Esophagus squamous epithelium (tissue), 5 donors: ENCODE measurements at places on chromosomes 11 and 22.

DNA sequence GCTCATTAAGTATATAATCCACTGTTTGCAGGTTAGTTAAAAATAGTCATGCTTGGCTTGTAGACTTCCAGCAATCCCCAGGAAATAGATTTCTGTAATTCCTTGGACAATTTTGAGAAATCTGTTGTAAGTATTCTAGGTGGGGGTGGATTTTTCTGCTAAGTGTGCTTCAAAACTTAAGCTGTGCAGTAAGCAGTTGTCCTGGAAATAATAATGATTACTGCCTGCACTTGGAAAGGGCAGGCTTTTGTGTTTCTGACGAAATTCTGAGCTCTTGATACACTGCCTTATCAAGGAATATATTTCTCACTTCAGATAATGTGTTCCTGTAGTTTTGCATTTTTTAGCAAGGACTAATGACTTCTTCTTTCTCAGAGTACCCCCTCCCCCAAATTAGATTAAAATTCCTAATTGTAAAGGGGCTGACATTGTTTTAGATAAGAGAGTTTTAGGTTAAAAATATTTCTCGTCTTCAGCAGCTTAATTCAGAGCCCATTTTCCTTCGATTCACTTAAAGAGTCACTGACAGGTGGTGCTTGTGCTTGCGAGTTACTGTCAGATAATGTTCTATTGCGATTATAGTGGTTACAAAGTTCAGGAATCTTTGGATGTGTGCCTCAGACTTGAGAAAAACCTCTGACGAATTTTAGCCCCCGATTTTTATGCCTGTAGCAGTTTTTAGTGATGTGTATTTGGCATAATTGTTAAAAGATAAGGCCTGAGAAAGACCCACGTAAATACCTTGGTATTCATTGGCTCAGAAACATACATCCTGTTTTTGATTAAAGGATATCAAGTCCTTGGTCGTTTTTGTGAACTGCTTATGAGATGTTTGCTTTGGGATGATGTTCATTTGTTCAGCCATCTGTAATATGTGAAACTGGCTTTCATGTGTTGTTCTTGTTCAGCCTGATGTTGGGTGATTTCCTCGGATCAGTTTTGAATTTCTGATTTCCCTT lies 120.5 kb downstream of the HIPK3 start:
- no peak for DNase-seq

DNA sequence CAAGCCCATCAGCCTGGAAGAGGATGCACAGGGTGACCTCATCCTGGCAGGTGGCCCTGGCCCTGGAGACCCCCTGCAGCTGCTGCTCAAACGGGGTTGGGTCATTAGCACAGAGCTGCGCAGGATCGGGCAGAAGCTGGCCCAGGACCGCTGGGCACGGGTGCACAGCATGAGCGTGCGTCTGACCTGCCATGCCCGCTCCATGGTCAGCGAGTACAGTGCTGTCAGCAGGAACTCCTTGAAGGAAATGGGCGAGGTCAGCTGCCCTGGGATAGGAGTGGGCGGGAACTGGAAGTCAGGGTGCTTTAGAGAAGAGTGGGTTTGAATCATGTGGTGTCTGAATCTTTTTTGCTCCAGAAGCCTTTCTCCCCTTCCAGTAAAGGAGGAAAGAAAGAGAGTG lies 61.1 kb downstream of the INSC start:
- DNase-seq, result no peak

DNA sequence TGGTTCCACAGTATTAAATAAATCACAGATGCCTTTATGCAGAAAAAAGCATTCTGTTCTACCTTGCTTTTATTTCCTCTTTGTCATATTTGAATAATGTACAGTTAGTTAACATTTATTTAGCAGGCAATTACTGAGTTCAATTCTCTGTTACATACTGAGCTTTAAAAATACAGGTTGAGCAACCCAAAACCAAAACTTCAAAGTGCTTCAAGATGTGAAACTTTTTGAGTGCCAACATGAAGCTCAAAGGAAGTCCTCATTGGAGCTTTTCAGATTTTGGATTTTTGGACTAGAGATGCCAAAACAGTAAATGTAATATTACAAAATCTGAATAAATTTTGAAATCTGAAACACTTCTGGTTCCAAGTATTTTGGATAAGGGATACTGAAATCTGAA lies 54.1 kb downstream of the PDHX start:
- no peak for DNase-seq

DNA sequence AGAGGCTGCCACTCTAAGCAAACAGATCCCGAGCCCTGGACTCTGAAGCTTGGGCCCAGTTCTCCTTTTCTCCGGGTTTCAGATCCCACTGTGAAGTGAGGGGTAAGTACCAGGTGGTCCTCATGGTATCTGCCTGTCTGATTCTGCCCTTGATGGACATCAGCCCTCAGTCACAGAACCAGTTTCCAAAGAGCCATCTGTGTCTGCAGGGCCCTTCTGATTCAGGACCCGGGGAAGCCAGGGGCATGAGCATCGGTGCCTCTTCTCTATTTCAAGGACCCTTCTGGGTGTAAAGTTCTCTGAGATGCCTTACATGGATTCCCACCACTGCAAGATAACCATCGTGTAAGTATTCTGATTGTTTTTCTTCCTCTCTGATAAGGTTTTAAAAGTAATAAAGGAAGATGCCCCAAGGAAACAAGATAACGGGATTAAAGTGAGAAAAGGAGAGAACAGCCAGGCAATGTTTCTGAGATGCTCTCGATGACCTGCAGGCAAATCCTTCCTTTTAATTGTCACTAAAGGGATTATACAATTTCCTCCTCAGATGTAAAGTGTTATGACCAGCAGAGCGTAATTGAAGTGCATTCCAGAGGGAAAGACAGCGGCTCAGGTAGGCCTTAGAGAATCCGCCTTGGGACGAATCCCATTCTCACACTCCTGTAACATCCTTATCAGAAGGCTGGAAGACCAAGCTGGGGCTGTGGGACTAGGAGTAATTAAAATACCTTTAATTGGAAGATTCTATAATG lies 924.3 kb downstream of the TBC1D22A start:
- DNase-seq, result no peak

DNA sequence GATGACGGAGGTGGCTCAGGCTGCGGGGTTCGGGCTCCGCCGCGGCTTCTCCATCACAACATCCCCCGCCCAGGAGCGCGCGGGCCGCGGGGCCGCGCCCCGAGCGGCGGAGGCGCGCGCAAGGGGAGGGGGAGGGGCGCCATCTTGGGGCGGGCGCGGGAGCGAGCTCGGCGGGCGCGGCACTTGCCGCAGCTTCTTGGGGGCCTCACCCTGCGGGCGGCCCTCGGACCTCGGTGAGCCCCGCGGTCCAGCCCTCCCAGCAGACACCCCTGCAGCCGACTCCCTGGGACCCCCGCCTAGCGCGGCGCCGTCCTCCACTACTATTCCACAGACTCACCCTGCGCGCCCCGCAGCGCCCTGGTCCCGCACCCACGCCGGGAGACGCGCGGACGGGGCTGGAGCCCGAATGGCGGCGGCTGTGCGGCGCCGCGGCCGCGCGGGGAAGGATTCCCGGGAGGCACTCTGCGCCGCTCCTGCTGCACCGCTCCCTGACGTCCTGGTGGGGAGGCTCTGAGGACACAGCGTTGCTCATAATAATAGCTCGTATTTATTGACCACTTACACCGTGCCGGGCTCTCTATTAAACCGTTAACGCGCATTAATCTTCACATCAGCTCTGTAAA lies at the start of gene APBB1:
TSS of gene APBB1 (minus strand) at position 86 of the 623 bp plus-strand sequence. CDS start 7,747 bp downstream, outside the sequence.
- no peak for DNase-seq

GRCh38 chr11:78147807-78148206 lies 8.4 kb upstream of the ALG8 start:
- DNase-seq, result no peak

- DNase-seq, result no peak
Observed at GRCh38 chr11:132589791-132590190, 942.5 kb downstream of the OPCML start.

- DNase-seq, result no peak
Observed at GRCh38 chr11:24521601-24522000, 24.7 kb downstream of the LUZP2 start.

- DNase-seq, result no peak
Observed at GRCh38 chr11:24598641-24599040, 101.8 kb downstream of the LUZP2 start.

GRCh38 chr11:74770456-74770855 lies 21.8 kb downstream of the RNF169 start:
- DNase-seq, result no peak

DNA sequence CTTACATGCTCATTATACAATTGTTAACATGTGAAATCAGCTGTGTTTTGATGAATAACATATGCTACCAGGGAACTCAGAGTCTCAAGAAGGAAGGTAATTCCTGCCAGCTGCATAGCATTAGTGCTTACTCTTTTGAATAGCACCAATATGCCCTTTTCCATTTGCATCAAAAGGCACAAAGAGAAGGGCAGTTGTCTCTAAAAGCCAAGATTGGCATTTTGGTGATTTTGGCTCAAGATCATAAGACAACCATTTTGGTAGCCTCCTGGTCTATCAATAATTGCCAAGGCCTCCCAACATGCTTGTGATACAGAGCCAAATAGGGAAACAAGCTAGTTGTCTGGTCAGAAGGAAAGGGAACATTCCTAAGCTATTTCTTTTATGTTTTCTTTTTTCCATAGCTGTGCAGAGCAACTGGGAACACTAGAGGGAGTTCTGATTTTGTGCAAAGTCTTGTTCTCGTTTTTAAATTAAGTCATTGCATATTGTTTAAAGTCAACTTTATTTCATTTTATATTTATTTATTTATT lies 416.7 kb upstream of the CHORDC1 start:
- no peak for DNase-seq

DNA sequence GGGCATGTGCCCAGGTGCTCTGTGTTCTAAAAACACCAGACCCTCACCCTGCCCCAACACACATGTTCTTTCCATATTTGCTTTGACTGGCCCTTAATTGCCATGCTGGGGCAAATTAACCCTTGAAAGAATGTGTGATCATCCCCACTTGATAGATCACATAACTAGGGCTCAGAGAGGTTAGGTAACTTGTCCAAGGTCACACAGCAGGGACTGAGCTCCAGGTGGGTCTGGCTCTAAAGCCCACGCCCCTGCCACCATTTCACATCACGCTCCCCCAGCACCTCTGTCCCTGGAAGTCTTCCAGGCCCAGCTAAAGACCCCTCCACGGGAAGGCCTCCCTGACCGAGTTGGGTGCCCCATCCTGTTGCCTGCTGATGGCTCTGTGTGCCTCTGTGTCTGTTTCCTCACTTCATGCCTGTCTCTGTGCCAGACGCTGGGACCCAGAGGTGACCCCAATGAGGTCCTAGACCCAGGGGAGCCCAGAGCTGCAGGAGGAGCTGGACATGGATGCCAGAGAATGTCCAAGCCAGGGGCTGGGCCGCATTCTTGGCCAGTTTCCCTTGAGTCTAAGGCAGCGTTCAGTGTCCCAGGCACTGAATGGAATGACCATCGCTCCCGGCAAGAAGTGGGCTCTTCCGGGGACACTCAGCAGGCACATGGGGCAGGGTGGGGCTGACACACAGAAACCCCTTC lies 79.7 kb downstream of the MYO7A start:
- no peak for DNase-seq

DNA sequence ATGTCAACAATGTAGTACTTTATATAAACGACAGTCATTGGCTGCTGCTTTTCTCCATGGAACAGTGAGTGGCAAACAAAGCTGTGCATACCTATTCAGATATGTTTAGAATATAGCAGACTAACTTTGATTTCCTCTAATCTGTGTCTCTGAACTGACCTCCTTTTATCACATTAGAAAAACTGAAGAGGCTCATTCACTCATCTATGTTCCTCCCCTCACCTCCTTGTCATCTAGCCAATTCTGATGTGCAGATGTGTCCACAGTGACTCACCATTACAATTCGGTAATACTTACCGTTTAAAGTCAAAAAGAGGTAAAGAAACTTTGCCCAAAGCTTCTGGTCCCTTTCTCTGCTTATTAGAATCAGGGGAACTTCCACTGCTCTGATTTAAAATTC lies 51.5 kb upstream of the RPS13 start:
- DNase-seq, result no peak

GRCh38 chr11:69344570-69345145 lies 50.7 kb downstream of the MYEOV start:
- DNase-seq, result no peak

DNA sequence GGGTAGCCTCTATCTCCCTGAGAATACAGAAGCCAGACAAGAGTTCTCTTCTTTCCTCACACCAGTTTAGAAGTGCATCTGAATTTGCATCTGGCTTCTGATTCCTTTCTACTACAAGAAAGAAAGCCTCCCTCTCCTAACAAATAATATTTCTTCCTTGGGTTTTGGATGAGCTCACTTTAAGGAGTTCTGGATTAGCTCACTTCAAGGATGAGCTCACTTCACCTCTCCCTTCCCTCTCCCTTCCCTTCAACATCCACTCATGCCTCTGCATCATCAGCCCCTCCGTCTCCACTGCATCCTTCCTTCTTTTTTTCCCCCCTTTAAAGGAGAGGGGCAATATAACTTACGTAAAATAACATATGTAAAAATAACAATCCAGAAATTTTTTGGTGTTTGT lies 1.6 kb upstream of the MTNR1B start:
- DNase-seq, result no peak

DNA sequence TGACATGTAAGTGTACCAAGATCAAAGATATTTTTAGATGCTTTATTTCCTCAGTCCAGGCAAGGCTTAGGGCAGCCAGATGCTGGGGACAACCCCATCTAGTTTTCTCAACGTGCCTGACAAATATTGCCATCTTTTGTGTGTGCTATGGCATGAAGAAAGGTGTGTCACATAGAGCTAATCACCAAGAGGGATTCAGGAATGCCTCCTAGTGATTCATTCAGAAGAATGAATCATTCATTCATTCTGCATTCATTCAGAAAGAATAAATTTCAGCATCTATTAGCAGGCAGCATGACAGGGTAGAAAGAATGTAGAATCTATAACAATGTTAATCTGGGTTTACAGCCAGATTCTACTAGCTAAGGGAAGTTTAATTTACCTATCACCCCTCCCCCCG lies 75.4 kb upstream of the LRRC4C start:
- no peak for DNase-seq

DNA sequence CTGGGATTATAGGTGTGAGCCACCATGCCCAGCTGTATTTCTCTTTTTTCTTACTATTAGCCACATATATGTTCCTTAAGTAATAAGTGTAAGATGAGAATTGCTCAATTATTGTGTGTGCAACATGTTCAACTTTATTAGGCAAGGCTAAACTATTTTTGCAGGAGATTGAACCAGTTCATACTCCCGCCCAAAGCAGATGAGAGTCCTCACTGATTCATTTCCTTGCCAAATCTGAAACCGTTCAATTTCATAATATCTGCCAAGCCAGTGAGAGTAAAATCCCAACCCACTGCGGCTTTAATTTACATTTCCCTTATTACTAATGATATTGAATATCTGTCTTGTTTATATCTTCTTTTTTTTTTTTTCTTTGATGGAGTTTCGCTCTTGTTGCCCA lies 48.4 kb downstream of the KCNJ4 start:
- DNase-seq, result no peak
